ENCODE measurements at places on chromosomes 11 and 22.

DNA sequence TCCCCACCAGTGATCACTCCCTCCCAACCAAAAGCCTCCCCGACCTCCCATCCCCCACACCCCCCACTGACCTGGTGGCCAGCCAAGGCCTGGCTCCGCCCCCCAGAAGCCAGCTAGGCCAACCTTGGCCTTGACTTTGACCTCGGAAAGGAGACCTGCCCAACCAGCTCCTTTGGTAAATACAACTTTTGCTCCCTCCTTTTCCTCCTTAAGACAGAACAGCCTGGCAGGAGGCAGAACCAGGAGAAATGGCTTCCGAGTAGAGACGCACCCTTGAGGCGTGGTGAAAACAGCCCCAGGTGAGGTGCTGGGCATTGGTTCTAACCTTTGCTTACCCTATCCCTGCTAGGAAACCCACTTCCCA is 27.0 kb downstream of the PLEKHA7 start:
- no peak for DNase-seq

DNA sequence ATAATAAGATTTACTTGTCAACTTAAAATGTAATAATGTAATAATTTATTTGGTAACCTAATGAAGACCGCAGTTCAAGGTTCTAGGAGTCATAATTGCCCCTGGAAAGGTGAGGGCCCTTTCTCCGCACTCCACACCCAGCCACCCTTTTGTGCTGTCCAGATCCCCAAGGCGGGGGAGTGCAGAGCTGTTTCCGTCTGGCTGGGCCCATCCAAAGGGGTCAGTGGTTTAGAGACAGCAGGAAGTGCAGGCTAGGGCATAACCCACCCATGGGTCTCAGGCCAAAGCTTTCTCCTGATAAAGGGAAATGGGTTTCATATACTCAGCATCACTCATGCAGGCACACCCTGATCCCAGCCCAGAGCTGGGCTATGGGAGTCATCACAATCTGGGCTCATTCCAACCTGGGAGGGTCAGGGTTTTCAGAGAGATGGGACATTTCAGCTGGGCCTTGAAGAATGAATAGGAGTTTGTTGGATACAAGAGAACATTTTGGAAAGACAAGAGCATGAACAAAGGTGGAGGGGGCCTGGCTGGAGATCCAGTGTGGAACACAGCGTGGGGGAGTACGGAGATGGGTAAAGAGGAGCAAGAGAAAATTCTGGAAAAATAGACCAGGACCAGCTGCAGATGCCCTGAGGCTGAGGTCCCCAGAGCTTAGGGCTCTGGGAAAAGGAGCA is 432.2 kb downstream of the TBC1D22A start:
- no peak for DNase-seq

DNA sequence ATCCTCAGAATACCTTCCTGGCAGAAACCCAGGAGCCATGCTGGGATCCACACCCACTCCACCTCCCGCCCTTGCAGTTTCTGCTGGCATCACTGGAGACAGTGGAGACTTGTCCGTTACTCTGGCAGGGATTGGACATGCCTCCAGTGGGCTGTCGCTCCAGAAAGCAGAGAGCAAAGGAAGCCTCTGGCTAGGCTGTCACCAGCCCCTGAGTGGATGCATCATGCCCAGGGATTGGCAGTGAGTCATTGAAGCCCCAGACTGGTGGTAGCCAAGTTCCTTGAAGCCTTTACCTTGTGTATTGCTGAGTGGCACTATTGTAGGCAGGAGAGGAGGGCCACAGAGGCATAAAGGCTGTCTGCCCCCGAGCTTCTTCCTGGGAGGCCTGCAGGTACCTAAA is 34.8 kb upstream of the E2F8 start:
- no peak for DNase-seq

DNA sequence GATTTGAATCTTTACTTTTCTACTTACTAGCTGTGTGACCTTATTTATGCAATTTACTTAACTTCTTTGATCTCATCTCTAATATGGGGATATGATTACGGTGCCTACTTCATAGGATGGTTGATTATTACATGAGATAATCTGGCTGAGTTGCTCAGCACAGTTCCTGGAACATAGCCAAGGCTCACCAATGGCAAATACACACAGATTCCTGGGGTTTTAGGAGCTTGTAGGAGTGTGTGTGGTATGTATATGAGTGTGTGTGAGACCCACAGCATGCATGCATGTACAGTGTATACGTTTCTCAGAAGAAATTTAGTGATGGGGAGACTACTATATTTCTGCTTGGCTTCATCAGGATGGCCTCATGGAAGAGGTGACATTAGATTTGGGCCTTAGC is 256.9 kb downstream of the KIRREL3 start:
- no peak for DNase-seq

DNA sequence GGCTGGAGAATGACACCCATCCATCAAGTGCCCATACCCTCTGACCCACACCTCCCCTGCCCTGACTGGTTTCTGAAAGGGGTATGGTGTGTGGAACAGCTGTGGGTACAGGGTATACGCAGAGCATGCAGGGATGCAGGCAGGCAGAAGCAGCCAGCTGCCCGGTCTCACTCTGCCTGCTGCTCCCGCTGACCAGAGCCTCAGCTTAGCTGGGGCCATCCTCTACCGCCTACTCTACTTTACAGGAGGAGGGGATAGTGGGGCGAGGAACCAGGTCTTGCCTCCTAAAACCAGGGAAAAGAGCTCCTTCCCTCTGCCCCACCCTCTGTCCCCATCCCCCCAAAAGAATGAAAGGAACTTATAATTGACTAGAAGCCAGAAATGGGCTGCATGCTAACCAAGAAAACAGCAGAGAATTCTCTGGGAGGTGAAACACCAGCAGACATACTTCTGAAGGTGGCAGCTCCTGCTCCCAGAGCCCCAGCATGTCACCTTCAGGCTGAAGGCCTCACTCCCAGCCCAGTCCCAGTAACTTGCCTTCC is 13.0 kb upstream of the CHRM4 start:
- no peak for DNase-seq

DNA sequence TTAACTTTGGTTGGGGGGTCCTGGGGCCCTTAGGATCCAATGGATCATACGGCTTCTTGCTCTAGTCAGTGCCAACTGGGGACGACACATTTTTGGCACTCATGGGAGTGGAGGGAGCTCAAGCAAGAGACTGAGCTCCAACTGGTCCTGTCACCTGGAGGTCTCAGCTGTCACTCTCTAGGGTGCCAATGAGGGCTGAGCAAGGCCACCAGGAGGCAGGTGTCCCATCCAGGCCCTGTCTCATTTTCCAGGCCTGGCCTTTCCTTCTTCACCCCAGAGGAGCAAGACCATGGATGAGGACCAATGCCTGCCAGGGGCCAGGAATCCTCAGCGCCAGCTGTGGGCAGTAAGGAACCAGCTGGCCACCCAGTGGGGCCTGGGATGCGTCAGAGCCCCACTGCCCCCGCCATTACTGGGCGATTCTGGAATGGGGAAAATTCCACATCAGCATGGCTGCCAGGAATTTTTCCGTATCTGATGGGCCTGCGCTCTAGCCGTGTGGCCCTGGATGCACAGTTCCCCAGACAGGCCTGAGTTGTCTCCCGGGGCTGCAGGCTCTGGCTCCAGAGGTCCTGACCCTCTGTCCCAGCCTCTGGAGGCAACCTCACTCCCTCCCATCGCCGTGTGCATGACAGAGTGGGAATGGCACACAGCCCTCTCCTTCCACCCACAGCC is 669 bp upstream of the GAL3ST1 start:
- DNase-seq = no peak

- no peak for DNase-seq
Observed at GRCh38 chr11:85699957-85700741, 14.2 kb upstream of the CCDC89 start.

DNA sequence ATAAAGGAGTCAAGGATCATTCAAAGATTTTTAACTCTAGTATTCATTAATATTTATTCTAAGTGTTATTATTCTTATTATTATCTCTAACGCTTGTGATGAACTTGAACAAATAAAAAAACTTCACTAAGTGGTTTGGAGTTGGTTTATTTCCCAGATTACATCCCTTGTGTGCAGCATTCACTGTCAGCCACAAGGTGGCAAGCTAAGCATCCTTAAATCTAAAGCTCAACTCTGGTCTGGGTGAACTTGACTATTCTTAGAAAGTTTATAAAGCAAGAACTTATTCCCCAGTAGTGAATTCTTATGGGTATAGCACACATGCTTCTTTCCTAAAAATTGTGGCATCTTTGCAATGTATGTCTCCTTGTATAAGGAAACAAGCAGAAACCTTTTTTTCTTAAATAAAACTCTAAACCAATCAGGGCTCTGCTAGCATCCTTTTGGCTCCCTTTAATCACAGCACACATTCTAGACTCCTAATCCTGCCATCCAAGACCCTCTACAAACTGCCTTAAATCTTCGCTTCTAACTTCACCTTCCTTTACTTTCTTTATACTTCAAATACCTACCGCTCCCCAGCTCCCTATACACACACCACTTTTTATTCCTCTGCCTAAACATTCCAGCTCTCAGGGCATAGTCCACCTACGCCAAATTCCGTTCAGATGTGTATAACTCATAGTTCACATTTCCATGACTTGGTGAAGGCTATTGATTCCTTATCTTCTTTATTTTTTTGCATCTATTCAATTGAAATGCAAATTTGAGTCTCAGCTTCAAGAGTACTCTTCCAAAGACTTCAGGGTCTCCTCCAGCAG is 1068.8 kb downstream of the DLG2 start:
- no peak for DNase-seq

GRCh38 chr11:63766531-63767235 is 1.9 kb downstream of the ZFTA start:
- DNase-seq = no peak

DNA sequence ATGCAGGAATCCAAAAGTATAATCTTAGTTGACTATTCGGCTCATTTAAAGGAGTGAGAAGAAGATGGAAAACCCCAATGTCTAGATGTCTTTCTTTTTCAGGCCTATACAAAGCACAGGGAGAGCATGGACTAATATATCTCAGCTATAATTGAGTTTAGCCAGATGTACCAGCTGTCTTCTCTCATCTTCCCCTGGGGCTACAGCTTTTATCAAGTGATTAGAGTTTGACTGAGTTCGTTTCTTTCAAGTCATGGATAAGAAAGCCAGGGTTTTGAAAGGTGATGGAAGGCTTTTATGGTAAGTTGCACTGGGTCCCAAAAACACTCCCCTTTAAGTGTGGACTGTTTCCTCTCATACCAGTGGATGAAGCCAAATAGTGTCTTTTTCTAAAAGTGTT is 1172.8 kb upstream of the TENM4 start:
- DNase-seq = no peak

DNA sequence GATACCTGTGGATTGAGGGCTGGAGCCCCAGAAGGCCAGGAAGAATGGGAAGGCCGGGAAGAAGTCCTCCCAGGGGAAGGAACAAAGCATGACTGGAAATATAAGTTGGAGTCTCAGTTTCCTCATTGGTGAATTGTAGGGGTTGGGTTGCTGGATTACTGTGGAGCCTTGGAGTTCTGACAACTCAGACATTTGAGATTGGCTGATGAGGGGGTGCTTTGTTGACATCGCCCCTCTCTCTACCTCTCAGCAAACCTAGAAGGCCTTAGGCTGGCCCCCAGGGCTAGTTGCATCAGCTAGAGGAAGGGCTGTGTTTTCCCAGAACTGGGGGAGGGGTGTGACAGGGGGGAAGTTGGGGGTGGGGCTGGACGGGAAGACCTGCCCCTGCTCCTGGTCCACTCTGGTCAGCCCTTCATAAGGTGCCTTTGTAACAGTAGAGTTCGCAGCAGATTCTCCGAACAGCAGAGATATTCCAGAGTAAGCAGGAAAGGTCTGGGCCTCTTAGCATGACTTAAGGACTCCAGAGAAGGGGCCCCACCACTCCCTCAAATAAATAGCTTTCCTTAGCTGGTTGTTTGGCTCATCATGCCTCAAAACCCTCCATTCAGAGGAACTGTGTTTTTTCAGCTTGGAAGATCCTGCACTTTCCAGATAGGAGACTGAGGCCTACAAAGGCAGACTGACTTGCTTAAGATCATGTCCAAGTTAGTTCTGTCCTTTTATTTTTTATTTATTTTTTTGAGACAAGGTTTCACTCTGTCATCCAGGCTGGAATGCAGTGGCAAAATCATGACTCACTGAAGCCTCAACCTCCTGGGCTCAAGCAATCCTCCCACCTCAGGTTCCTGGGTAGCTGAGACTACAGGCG is 12.5 kb upstream of the THRSP start:
- no peak for DNase-seq

- no peak for DNase-seq
Observed at GRCh38 chr11:117930668-117931330, 1.6 kb upstream of the TMPRSS13 start.

DNA sequence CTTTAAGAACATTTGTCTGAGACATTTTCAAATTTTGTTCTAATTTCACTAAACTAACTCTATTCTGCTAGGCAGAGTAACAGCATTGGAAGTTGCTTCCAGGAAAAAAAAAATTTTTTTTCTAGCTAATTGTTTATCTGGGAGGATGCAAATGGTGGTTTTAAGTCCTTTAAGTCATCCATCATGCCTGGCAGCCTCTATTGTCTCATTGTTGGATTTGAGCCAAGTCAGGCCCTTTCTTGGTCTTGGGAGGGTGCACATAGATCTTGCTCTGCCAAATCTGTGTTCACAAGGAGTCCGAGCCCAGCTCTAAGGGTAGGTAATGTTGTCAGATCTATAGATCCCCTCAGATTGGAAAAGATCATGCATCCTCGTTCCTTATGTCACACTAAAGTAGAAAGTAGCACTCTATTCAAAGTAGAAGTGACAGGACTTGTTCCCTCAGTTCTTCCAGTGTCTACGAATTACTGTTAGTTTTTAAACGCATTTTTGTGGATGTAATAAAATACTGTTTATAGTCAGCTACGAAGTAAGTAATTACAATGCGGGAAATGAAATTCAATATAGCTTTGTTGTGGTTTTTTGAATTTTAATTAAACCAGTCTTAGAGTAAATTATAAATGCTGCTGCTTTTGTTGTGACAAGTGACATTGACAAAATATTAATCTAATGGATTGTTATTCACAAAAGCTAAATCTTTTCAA is 166.0 kb upstream of the RASSF10 start:
- peak; percentile 81 for DNase-seq

DNA sequence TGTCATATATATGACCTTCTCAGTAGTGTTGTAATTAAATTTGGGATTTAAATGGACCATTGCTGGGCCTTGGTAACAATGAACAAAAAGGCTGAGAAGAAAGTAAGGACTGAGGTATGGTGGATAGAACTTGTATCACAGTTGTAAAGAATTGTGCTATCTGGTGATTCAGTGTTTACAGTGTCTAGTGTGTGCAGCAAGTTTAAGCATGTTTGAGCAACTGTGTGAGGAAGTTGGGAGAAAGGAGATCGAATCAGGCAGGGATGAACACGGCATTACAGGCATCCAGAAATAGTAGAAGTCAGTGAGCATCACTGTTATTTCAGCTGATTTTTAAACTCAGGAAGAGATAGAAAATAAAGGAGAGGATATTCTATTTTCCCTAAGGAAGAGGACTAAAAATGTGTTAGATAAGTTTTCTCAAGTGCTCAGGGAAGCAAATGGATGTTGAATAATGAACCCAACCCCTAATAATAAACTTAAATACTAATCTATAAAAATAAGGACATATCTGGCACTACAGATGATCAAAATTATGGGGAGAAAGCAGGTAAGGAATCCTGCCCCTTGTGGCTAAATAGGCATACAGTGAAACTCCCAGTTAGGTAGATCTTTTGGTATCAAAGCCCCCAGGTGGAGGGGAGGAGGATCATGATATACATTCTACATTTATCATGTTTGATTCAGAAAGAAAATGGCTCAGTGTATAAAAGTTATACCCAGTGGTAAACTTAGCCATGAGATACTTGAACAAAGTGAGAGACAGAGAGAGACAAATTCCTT is 361.0 kb upstream of the ANO3 start:
- no peak for DNase-seq

- DNase-seq = no peak
Observed at GRCh38 chr11:20881328-20882079, 212.1 kb downstream of the NELL1 start.
